ENCODE measurements at places on chromosomes 12 and 14.

DNA sequence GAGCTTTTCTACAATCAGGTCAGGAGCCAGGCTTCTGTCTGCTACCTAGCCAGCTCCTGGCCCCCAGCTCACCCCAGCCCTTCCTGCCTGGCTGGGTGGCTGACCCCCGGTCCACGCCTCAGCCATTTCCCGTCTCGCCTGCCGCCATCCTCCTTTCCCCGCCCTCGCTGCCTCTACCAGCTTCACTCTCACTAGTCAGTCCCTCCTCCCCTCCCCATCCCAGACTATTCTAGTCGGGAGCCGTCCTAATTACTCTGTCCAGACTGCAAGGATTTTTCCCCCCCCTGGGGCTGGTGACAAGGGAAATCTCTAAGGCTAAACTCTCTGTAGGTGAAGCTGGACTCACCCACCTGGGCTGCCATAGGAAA is 825 bp downstream of the DHH start:
- DNase-seq: no peak

DNA sequence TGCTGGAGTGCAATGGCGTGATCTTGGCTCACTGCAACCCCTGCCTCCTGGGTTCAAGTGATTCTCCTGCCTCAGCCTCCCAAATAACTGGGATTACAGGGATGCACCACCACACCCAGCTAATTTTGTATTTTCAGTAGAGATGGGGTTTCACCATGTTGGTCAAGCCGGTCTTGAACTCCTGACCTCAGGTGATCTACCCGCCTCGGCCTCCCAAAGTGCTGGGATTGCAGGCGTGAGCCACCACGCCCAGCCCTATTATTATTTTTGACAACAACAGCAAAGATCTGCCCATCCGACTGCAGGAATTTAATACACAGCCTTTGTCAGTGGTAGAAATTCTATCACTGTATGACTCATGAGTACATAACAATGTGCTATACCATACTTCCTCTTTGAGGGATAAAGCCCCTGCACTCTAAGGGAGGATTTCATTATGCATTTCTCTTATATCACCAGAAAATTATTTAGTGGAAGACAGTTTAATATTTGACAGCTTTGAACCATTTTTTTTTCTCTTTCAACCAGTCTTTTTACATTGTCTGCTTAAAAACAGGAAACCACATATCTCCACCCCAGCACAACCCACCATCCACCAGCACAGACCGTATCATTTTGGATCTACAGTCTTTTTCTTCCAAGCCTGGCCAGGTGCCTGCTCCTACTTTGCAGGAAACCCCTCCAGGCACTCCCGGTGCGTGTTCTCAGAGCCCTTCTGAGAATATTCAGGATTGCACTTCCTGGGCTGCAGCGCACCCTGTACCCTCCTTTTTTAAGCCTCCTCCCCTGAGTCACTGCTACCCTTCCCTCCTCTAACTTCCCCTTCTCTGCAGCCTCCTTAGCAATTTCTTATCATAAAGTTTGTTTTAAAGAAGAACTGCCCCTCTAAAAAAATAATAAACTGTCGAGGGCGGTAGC is 594 bp downstream of the ARHGDIB start:
- DNase-seq: no peak

- DNase-seq: no peak
Observed at GRCh38 chr12:96829354-96829753, 77.7 kb upstream of the NEDD1 start.

DNA sequence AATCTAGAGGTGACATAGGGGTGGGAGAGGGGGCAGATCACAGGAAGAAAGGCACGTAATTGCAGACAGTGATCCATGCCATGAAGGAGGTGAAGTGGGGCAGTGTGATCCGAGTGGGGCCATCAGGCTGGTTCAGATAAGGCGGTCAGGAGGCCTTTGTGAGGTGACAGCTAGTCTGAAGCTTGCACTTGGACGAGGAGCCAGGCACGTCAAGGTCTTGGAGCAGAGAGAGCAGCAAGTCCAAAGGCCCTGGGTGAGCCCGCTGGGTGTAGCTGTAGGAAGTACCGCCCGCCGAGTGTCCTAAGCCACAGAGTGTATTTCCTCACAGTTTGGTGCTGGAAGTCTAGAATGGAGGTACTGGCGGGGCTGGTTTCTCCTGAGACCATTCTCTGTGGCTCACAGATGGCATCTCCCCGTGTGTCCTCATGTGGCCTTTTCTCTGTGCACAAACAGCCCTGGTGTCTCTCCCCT is 23.6 kb downstream of the RHOF start:
- peak; percentile 70 for DNase-seq

GRCh38 chr12:113422030-113422885 is at the start of gene SDSL:
SDSL (plus strand) TSS chr12:113422380; CDS start chr12:113427983, 5,603 bp downstream.
- DNase-seq: peak; percentile 76

- no peak for DNase-seq
Observed at GRCh38 chr12:38152816-38153736, 163.5 kb upstream of the ALG10B start.

- DNase-seq: peak; percentile 79
Observed at GRCh38 chr12:49868952-49869815, 26.3 kb upstream of the BCDIN3D start.

All from liver (tissue), 10 donors.